ENCODE measurements at places on chromosomes 7 and 10.

DNA sequence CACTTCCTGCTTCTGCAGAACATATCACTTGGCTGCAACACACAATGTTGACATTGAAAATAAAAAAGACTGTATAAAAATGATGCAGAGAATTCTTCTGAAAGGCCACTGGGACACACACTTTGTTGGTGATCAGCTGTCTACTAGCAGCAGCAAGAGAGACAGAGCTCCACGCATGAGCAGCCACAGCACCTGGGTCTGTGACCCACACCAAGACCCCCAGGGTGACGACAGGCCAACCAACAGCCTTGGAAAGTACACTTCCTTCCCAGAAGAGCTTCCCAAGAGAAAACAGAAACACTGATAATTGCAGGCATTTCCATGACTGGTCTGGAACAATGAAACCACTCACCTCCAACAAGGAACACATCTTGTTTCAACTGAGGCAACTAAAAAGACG, 239.0 kb downstream of the DIP2C start:
- DNase-seq, result no peak

GRCh38 chr7:41573862-41574261, 129.0 kb downstream of the INHBA start:
- no peak for DNase-seq

- no peak for DNase-seq
Measured at GRCh38 chr10:70752571-70752970, 32.6 kb downstream of the TBATA start.

DNA sequence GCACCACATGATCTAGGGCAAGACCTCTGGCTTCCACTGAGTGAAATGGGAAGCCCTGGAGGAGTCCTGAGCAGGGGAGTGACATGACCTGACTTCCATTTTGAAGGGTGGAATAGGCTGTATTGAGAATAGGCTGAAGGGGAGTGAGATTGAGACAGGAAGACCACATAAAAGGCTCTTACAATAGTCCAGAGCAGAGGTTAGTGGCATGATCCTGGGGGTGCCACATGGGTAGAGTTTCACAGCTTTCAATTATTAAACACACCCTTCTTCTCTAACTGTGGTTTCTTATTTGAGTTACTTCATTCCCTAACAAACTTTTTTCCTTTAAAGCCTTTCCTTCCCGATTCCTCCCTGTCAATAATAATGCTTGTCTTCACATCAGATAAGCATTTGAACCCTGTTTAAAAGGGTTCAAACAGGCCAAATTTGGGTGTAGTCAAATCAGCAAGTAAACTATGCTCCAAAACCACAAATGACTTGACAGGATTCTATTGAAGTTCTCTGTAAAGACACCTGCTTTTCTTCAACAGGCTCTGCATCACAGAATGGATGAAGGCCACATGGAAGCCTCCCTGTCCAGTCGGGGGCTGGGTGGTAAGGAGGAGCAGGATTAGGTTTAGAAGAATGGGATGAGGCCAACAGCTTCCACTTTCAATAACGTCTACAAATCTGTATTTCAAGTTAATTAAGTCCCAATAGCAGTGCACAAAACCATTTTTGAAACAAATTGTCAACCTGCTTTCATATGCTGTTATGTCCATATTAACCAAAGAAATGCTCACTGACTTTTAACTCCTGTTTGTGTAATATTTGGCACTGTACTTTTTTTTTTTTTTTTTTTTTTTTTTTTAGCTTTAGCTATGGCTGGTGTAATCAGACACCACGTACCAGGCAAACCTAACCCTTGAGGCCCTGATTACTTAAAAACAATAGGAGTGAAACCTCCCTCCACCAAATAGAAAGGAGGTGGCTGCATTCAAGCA, 131.9 kb downstream of the NRCAM start:
- DNase-seq, result peak; percentile 13

DNA sequence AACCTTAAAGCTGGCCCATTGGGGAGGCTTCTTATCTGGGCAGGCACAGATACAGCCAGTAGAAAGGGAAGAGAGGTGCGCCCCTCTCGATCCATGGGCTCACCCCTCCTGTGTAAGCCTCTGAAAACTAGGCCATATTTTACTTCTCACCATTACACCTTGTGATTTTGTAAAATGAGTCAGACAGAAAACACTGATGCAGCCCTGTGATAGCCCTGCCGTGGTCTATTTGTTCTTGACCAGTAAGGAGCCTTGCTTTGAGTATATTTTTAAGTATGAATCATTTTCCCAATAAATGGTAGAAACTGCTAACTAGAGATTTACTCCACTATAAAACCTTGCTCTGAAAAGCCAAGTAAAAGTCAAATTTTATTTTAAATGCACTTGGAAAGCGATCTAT, 329.8 kb upstream of the MBL2 start:
- no peak for DNase-seq

DNA sequence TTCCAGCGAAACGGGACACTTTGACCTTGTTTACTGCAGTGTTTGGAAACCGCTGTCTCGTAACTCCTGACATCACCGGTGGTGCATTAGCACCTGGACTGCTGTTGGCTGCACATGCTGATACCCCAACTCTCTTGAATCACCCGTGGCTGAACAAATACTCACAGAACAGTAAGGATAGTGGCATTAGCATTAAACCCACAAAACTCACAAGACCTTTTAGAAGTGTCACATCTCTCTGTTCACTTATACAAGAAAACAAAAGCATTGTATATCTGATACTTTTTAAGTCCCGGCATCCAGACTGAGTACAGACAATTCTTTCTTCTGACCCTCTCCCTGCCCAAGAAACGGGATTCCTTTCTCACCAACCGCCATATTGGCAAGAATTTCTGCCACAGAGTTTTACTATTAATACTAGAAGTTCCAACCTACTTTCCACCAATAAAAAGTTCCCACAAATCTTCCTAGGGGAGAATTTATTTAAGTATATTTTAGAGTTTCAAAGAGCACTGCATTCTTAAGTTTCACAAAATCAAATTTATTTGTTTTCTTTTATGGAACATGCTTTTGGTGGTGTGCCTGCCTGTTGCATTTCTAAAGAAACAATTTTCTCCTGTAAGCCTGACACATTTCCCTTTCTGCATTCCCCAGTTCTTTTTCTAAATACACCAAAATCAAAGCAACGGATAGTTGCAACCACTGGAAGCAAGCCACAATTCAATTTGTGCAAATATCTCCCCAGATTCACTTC, 208.4 kb upstream of the KLF14 start:
- DNase-seq, result no peak

DNA sequence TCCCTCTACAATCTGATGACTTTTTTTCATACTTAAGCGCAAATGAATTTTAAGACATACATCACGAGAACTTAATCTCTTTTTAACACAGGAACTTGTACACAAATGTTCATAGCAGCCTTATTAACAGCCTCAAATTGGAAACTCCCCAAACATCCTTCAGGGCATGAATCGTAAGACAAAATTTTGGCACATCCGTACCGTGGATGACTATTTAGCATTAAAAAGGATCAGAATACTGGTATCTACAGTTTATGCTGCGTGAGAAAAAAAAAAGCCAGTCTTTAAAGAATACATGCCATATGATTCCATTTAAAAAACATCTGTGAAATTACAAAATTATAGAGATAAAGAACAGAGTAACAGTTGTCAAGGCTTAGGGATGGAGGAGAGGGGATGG, 46.8 kb downstream of the PDE1C start:
- DNase-seq, result no peak

GRCh38 chr7:145398758-145399157, 562.9 kb upstream of the TPK1 start:
- DNase-seq, result no peak

- peak; percentile 47 for DNase-seq
Measured at GRCh38 chr7:142797391-142798377, 26.9 kb downstream of the PRSS2 start.

DNA sequence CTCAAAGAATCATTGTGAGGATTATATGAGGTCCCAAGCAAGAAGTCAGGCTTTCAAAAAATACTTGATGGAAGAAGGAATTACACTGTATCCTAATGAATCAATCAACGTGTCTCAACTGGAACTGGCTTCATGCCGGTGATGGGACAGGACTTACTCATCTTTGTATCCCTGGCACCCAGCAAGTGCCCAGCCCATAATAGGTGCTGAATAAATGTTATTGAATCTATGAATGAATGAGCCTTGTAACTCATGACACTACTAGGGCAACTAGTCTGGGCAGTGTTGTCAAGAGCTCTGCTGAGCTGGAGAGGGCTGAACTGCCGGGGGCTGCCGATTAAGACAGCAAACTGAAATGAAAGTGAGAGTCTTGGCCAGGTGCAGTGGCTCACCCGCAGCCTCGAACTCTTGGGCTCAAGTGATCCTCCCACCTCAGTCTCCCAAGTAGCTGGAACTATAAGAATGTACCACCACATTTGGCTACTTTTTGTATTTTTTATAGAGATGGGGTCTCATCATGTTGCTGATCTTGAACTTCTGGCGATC, 87.2 kb upstream of the KIF5B start:
- no peak for DNase-seq

GRCh38 chr10:29130190-29130673, 158.6 kb upstream of the LYZL1 start:
- peak; percentile 66 for DNase-seq

DNA sequence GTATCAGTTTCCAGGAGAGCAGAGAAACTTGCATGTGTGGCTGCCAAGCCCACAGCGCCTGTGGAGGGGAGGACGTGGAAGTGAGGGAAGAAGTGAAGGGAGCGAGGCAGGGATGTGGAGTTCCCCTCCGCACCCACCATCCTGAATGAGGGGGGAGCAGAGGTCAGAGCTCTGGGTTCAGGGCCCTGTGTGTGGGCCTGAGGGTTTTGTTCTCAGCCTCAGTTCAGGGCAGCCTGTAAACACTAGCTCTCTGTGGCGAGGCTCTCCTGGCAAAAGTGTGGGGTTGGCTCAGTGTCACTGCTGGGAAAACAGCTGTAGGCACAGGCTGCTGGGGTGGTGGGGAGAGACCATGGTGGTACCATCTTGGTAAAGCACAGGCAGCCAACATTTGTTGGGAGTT, 108.4 kb downstream of the C10orf105 start:
- DNase-seq, result no peak

DNA sequence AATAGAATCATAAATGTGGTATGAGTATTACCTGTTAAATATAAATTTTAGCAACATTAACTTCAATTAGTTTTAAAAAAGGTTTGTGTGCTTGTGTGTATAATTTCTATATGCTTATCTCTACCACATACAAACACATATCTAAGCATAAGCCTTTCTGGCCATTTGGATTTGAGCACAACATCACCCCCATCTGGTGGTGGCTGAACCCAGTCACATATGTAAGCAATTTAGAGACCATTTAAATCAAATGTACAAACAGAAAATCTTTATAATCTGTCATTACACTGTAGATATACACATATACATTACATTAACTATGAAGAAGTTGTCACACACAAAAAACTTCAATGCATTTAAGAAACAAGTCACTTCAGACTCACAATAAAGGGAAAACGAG, 31.7 kb downstream of the GPR22 start:
- peak; percentile 54 for DNase-seq

GRCh38 chr7:6510476-6511133, 40.7 kb downstream of the GRID2IP start:
- no peak for DNase-seq

- DNase-seq, result peak; percentile 8
Measured at GRCh38 chr10:115118346-115118745, 25.2 kb downstream of the ATRNL1 start.

- no peak for DNase-seq
Measured at GRCh38 chr7:12315049-12315448, 88.6 kb downstream of the VWDE start.

DNA sequence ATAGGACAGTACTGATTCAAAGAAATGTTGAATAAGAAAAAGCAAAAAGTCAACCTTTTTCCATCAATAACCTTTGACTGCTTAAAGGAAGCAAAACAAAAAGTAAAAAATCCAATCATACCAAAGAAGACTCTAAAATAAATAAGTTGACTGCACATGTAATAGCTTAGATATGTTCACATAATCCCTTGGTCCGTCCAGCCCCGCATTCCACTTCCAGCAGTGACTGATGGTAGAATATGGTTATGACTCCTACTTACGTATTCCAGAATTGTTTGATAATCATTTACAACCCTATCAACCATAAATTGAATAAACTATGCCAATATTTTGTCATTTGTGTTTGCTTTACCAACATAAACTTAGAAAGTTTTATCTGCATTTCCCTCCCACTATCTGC, 77.9 kb downstream of the CTNNA3 start:
- DNase-seq, result no peak

DNA sequence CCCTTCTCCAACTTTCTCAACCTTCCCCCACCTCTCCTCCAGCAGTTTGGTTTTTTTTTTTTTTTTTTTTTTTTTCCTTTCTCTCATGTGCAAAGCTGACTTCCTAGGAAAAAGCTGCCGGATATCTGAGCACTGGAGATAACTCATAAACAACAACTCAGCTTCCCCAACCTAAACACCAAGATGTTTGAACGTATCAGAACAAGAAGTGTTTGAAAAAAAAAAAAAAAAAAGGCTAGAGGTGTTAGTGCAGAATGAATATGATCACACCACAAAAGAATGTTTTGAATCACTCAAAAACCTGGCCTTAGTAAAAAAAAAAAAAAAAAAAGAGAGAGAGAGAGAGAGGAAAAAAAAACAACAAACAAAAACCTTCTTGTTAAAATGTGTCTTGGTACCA, 11.2 kb downstream of the GATA3 start:
- no peak for DNase-seq

GRCh38 chr7:134856091-134856490, 76.7 kb downstream of the CALD1 start:
- no peak for DNase-seq

GRCh38 chr10:33492701-33493345, 158.4 kb upstream of the NRP1 start:
- no peak for DNase-seq

DNA sequence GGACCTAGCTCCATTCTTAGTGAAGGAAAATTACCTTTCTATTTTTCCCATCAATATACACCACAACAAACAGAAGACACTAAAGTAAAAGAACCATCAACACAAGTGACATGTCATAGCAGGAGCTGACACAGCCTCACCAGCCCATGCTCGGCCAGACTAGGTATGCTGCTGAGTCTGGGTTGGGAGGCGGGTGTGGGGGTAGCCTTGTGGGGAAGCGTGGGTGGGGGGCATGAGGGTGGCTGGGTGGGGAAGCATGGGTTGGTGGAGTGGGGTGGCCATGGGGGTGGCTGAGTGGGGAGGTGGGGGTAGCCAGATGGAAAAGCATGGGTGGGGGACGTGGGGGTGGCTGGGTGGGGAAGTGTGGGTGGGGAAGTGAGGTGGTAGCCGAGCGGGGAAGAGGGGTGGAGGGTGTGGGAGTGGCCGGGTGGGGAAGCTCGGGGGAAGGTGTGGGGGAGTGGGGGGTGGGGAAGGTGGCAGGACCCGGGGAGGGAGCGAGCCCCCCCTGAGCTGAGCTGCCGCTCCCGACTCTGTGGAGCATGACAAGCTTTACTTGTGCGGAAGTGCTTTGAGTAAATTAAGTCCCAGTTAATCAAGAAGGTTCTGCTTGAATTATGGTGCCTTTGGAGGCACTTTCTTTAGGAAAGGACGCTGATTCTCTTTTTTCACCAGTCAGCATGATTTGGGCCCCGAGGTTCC, 294.6 kb upstream of the ZNF32 start:
- no peak for DNase-seq

Measured in GM23338 (cell line).